ENCODE measurements at places on chromosomes 7 and 10. TPM values are rescaled to one million over a fixed set of nuclear protein-coding genes. Genes with fewer than 3 reads are reported as not detected.

Gene CEP55
- total RNA-seq = 68.3 TPM

Gene SHLD2
- 37.3 TPM for total RNA-seq

Gene PTF1A
- not detected for total RNA-seq

Gene MYO1G
- total RNA-seq = 87.3 TPM

Gene GNGT1
- total RNA-seq = not detected

Gene DOCK4
- total RNA-seq = 2.8 TPM

Gene DCLRE1C
- total RNA-seq = 50.2 TPM

Gene DMBT1
- not detected for total RNA-seq

Gene RBP3
- not detected for total RNA-seq

Gene SGMS1
- 57.5 TPM for total RNA-seq

Gene NUTM2E
- 0.17 TPM for total RNA-seq

Gene AKR1D1
- not detected for total RNA-seq

Gene RAB11FIP2
- total RNA-seq = 25.3 TPM

Gene CPED1
- not detected for total RNA-seq

Gene STK31
- not detected for total RNA-seq

Gene OR6V1
- not detected for total RNA-seq

Gene GNAI1
- total RNA-seq = not detected

Gene ABCC2
- 0.59 TPM for total RNA-seq

Gene CPA4
- total RNA-seq = not detected

Gene HOXA10
- total RNA-seq = not detected

Gene CALHM3
- total RNA-seq = not detected

Gene ALOX5
- 139 TPM for total RNA-seq

Gene PRKAR2B
- 290 TPM for total RNA-seq

Gene HIP1
- 27.8 TPM for total RNA-seq

Gene ICA1
- 0.49 TPM for total RNA-seq

Gene BTBD16
- total RNA-seq = not detected

Gene KMT2E
- total RNA-seq = 68.0 TPM

Gene GLRX3
- total RNA-seq = 110 TPM

Gene FAM180A
- total RNA-seq = not detected

Gene KLLN
- 5.5 TPM for total RNA-seq

Gene TMEM213
- total RNA-seq = not detected

Gene CHAT
- not detected for total RNA-seq

Gene AGAP9
- 8.0 TPM for total RNA-seq

Gene ADCYAP1R1
- not detected for total RNA-seq

Measured in OCI-LY7 (cell line).